ENCODE measurements at places on chromosomes 16 and 17.

GRCh38 chr17:76271669-76272540 lies 6.8 kb downstream of the UBALD2 start:
- peak; percentile 84 for DNase-seq

GRCh38 chr17:11880714-11881113 lies 116.6 kb downstream of the ZNF18 start:
- peak; percentile 23 for DNase-seq

DNA sequence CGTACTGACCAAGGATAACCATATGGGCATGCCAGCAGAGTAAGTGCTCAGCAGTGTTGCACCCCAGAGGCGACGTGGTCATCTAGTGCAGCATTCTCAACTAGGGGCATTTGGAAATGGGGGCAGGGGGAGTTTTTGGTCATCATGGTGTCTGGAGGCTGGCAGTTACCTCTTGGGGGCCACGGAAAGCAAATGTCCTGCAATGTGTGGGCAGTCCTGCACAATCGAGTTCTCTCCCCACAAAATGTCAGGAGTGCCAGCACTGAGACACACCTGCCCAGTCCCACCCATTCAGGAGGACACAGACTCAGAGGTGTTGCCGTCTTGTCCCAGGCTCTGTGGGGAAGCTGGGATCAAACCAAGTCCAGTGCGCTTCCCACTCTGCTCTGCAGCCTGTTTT lies 3.0 kb downstream of the RASL10B start:
- DNase-seq: no peak

DNA sequence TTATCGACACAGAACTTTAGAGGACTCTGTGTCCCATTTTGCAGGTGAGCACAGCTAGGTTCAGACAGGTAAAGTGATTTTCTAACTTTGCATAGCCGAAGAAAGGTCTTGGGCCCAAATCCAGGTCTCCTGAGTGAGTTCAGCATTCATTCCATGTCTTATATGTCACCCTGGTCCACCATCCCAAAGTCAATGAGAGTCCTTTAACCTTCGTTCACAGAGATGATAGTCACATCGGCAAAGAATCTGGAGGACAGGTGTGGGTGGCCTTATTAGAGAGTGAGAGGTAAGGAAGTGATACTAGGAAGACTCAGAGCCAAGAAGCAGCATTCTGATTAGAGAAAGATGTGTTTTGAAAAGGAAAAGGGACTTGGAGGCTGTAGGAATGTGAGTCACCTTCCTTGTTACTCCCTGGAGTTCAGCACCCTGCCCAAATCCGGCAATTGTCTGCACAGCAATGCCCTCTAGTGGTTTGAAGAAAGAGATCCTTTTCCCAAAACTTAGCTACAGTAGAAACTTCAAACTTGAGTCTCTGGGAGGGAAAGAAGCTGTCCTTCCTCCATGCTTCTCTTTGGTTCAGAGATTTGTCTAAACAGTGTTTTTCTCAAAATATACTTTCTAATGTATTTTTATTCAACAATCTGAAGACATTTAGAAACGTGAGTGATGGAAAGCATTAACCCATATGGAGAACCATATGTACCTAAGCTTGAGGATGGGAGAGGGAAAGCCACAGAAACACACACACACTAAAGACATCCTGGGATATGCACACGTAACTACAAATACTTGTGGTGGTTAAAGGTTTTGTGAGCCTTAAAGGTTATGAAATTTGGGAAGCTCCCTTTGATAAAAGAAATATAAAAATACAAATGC lies 96.4 kb upstream of the SHISA6 start:
- peak; percentile 7 for DNase-seq

DNA sequence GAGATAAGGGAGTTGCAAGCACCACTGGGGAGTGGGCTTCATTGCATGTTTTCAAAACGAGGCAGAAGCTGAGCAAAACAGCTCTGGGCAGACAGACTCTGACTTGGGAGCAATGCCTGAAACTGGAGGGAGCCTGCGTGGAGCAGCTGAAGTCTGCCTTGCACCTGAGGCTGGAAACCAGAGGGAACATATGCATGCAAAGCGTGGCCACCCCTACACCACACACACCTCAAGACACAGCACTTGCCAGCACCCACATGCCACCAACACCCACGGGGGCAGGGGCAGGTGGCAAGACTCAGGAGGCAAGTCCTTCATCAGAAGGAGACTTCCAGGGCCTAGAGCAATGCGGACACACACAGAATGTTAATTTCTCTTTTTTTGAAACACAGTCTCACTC lies 45.8 kb downstream of the COTL1 start:
- no peak for DNase-seq

GRCh38 chr17:21524211-21524591 lies 148.0 kb downstream of the KCNJ12 start:
- no peak for DNase-seq

DNA sequence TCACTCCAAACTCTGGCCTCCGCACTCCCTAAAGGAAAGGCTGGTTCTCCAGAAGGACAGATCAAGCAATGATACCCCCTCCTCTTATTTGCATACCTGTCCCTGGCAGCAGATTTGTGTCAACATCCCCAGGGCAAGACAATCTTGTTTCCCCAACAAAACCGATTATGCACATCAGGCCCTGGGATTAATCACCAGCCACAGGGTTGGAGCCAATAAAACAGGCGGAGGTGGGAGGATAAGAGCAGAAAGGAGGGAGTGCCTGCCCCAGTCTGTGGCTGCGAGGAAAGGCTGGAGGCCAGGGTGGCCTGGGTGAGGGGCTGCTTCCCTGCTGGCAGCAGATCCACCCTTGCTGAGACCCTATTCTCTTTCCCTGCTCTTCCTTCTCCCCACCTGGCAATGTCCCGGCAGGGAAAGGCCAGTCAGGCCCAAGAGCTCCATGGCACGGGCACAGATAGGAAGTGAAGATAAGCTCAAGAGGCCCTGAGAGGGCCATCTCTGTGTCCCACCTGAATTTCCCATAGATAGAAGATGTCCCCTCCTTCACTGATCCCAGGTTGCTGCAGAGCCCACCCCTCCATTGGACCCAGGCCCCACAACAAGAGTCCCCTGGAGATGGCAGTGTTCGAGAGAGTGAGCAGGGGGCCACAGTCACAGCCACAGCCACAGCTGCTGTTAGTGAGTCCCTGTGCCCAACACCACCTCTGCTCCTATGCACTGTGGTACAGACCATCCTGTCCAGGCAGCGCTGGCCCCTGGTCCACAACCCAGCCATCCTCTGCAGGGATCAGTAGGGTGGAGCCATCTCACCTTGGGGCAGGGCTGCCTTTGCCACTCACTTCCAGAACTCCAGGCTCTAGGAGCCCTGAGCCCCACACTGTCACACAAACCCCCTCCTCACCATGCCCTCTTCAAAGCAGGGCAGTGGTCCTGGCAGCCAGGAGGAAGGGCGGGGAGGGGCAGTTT lies 137.5 kb downstream of the SDK2 start:
- DNase-seq: no peak

DNA sequence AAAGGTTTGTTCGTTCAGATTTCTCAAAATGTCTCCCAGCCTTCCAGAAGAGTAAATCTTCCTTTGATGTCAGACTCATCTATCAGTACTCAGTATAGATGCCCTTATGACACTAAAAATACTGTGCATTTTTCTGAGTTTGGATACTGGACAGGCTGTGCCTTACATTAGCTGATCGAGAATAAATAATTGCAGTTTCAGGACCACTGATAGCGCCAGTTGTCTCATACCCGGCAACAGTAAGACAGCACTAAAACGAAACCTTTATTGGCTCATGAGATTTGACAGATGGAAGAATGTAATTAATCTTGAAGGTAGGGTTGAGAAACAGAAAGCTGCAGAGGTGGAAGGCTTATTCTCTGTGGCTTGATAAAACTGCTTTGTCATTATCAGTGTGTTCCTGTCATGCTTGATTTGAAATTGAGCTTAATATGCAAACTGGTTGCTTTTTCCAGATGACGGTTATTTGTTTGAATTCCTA lies 1.2 kb downstream of the ATP6V0A1 start:
- peak; percentile 77 for DNase-seq

DNA sequence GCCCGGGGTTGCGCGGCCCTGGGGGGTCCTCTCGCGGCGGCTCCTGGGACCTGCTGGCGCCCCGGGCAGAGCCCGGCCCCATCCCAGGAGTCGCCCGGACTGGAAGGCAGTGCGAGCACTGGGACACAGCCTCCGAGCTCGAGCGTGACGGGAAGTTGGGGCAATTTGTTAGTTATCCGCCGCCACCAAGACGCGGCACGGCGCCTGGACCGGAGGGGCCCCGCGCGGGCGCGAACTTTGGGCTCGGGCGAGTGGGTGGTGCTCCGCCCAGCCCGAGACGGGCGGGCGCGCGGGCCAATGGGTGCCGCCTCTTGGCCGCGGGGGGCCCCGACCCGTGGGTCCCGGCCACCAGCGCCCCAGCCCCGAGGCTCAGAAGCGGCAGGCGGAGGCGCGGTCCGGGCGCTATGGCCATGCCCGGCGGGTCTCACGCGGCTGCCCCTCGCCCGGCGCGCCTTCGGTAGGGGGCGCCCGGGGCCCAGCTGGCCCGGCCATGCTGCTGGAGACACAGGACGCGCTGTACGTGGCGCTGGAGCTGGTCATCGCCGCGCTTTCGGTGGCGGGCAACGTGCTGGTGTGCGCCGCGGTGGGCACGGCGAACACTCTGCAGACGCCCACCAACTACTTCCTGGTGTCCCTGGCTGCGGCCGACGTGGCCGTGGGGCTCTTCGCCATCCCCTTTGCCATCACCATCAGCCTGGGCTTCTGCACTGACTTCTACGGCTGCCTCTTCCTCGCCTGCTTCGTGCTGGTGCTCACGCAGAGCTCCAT lies at the start of gene ADORA2B:
TSS of gene ADORA2B (plus strand) at position 372 of the 768 bp plus-strand sequence. CDS start at position 491, 119 bp downstream.
- no peak for DNase-seq

DNA sequence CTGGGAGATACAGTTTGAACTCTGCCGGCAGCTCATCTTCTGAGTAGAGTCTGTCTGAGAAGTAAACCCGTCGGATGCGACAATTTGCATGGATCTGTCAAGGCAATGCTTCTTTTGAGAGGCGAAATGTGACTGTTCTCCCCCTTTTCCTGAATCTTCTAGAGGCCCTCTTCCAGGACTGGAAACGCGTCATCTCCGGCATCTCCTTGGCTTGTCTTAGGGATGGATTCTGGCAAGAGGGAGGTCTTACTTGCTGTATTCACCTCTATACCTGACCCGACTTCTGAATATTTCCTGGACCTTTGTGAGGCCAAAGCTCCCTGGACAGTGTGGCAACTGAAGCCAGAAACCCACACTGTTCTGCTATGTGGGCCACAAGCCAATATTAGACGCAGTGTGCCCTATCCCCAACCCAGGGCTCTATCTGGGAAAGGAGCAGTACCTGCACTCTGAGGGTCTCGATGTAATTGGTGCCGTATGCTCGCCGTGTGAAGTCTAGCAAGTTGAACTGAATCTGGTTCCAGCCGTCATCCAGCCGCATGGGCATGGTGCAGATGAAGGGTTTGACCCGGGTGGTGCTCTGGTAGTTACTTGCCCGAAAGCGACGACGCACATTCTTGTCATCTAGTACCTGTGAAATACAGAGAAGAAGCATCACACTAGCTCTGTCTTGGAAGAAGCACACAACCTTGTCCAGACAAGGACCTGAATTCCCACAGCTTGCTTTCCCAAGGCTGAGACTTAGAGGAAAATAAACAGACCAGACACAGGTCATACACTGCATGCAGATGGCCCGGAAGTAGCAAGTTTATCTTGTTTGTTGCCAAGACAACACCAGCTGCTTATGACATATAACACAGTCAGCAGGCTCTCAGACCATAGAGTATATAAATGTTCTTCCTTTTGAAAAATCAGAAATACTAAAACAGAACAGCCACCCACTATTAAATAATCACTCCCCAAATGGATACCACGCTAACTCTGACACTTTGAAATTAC lies 14.1 kb downstream of the CFAP20 start:
- no peak for DNase-seq

- DNase-seq: peak; percentile 23
These were observed 299 bp downstream of the NUP85 start for GRCh38 chr17:75205793-75206163.

DNA sequence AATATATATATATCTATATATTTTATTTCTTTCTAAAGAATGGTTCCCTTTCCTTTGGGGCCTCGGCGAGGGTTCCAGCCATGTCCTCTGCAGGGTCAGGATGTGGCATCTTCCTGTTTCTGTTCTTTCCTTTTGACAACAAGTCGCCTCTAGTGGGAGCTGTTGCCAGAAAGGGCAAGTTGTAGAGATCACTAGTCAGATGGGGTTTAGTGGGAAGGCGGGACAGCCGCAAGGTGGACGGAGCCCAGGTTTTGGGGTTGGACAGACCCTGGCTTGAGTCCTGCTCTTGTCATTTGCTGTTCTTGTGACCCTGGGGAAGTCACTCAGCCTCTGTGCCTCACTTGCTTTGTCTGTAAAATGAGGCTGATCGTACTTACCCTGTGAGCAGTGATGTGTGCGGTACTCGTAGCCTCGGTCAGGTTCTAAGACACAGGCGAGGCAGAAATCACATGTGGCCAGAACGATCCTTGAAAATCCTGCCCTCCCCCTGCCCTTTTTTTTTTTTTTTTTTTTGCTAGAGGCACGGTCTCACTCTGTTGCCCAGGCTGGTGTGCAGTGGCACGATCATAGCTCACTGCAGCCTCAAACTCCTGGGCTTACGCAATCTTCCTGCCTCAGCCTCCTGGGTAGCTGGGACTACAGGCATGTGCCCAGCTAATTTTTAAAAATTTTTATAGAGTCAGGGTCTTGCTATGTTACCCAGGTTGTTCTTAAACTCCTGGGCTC lies 80.1 kb downstream of the ABCC6 start:
- peak; percentile 63 for DNase-seq

DNA sequence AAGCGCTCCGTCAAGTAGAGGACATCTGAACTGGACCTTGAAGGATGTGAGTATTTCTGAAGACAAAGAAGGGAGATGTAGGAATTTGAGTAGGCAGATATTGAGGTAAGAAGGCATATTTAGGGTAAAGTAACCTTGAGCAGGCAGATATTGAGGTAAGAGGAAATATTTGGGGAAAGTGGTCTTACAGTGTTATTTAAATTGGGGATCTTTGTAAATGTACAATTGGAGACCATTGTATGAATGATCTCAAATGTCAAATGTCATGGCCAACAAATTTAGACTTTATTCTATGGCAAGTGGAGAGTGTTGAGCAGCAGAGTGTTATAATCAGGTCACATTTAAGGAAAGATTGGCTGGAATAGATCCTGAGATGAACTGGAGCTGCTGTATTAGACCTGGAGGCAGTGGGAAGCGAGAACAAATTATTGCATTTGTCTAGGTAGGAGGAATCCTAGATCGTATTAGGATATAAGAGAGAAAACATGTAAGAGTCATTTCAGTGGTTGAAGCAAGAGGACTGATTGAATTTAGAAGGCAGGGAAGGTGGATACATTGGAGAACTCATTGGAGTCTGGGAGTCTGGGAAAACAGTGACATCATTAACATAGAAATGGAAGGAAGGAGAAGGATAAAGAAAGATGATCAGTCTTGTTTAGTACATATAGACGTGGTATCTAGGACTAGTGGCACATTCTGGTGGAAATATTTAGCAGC lies 165.6 kb downstream of the MAP2K6 start:
- no peak for DNase-seq

GRCh38 chr17:5418858-5419355 lies 555 bp downstream of the NUP88 start:
- DNase-seq: peak; percentile 91

DNA sequence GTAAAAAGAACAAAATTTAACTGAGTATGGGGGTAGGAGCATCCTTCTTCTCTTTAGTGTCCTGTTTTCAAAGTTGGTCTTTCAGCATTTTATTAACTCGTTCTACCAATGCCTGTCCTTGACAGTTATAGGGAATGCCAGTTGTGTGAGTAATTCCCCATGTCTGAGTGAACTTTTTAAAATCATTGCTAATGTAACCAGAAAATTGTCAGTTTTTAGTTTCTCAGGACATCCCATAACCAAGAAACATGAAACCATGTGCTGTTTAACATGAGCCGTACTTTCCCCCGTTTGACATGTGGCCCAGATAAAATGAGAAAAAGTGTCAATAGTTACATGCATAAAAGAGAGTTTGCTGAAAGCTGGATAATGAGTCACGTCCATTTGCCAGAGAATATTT lies 71.4 kb upstream of the ARL4D start:
- no peak for DNase-seq
